ENCODE measurements at places on chromosomes 5 and 9. TPM values are rescaled to one million over a fixed set of nuclear protein-coding genes. Genes with fewer than 3 reads are reported as not detected.

DNA sequence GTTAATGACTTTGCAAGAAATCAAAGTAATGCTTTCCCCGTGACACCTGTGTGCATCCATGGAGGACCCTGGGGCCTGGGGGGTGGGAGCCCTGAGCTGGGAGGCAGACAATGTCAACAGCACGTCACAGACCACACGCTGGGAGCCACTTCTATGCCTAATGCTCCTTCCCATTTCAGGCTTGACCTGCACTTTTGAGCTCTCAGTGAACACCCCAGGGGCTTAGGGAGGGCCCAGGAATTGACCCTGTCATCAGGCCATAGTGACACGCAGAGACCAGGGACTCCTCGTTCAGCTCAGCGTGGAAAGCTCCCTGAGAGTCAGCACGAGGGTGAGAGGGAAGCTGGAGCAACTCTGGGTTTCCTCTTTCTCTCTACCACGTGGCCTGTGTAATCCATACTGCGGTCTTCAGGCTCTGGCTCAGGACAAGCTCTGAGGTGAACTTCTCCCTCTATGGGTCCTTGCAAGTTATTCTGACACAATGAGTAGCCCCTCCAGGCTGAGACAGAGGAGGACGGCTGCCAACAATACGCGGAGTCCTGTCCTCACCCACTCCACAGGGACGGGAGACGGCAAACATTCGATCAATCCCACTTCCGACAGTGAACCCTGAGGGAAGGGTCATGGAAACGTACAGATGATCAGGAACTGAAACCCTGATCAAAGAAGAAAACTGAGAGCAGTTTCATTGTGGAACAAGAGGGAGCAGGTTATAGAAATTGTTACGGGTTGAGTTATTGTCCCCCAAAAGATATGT is 130.8 kb upstream of the IRX4 start:
- H3K27me3 ChIP-seq = peaks cover 2% of the 10 kb centered on the region
- no peaks in the 10 kb centered on the region for H3K36me3 ChIP-seq
- H3K27ac ChIP-seq = no peak overlapping the region

GRCh38 chr9:87442451-87442850 is 55.2 kb upstream of the DAPK1 start:
- no peak overlapping the region for H3K4me3 ChIP-seq
- H3K36me3 ChIP-seq = no peaks in the 10 kb centered on the region
- no peak for DNase-seq

- no peaks in the 10 kb centered on the region for H3K27me3 ChIP-seq
- H3K4me3 ChIP-seq = no peak overlapping the region
- peaks cover 6% of the 10 kb centered on the region for H3K4me1 ChIP-seq
Observed at GRCh38 chr5:80165452-80165851, 90.4 kb downstream of the SERINC5 start.

The TAF11L10 gene
- total RNA-seq = not detected

The NTRK2 gene
- 0.06 TPM for total RNA-seq

All from CD4-positive, alpha-beta T cell (primary cell).